Lower lobe of right lung (tissue), 2 donors: ENCODE measurements at places on chromosomes 11 and 22. TPM values are rescaled to one million over a fixed set of nuclear protein-coding genes. Genes with fewer than 3 reads are reported as not detected.
A peak's percentile ranks its signal among the peaks of the same experiment; 100 is the strongest.

DNA sequence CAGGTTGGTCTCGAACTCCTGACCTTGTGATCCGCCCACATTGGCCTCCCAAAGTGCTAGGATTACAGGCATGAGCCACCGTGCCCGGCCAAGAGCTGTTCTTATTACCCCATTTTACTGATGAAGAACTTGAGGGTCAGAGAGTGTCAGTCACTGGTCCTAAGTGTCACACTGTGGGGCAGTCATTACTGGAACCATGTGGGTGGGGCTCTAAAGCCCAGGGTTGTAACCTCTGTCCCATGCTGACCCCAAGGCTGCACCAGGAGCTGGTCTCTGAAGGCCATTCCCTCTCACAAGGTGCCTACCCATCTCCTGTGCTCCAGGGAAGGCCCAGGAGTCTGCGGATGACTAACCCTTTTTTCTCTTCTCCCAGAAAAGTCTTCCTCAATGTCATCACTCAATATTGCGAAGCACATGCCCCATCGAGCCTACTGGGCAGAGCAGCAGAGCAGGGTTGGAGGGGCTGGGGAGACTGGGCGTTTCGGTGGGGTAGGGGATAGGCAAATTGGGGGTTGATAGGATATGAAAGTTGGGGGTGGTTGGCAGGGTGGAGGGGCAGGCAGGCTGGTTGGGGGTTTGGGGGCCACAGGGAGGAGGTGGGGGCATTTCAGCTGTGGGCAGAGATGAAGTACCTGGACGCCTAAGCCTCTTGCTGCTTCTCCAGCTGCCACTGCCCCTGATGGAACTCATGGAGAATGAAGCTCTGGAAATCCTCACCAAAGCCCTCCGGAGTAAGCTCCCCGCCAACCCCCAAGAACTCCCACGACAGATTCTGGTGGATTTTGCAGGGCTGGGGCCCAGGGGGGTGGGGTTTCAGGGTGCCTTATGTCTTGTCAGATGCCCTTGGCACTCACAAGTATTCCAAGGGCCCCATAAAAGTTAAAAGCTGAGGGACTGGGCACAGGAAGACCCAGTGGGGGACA lies 2.0 kb upstream of the ESRRA start:
- no peak for DNase-seq
- peaks cover 9% of the 10 kb centered on the region for H3K36me3 ChIP-seq
- H3K27me3 ChIP-seq, result peaks cover 25% of the 10 kb centered on the region
- H3K4me3 ChIP-seq, result peak overlapping the region; percentile 75

DNA sequence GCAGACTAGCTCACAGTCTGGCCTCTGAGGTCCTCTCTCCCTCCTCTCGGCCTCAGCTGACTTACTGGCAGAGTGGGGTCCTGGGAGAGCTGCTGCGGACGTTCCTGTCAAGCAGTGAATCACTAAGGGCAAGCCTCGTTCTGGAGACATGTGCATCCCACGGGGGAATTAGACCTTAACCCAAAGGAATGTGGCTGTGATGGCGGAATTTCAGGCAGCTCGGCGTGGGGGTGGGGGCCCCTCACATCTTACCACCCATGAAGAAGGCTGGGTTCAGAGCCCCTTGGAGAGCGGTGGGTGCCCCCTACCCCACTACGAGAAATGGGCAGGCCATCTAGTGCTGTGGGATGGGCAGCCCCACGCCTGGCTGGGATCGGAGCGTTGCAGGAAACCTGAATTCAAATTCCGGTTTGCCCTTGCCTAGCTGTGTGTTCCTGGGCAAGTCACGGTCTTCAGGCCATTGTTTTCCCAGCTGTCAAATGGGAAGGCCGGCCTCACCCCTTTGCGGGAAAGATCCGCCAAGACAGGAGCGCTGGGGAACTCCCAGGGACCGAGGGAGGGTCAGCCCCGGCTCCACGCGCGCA lies 554 bp downstream of the LRRC32 start:
- peaks cover 18% of the 10 kb centered on the region for H3K27me3 ChIP-seq
- peak overlapping the region; percentile 81 for H3K27ac ChIP-seq
- H3K4me1 ChIP-seq, result peaks cover 57% of the 10 kb centered on the region

GRCh38 chr11:103812680-103813079 lies 223.8 kb upstream of the DDI1 start:
- H3K4me3 ChIP-seq, result no peak overlapping the region
- H3K4me1 ChIP-seq, result no peaks in the 10 kb centered on the region
- no peak for DNase-seq
- H3K27ac ChIP-seq, result no peak overlapping the region
- H3K27me3 ChIP-seq, result no peaks in the 10 kb centered on the region
- H3K36me3 ChIP-seq, result no peaks in the 10 kb centered on the region

The DEFB131B gene
- not detected for total RNA-seq

The MIAT gene
- 6.8 TPM for total RNA-seq

The PKDREJ gene
- total RNA-seq, result not detected

The MB gene
- total RNA-seq, result 0.86 TPM
